ENCODE measurements at places on chromosomes 12 and 14.

- no peak for DNase-seq
These were observed 218.0 kb downstream of the SLC2A13 start for GRCh38 chr12:39887856-39888255.

DNA sequence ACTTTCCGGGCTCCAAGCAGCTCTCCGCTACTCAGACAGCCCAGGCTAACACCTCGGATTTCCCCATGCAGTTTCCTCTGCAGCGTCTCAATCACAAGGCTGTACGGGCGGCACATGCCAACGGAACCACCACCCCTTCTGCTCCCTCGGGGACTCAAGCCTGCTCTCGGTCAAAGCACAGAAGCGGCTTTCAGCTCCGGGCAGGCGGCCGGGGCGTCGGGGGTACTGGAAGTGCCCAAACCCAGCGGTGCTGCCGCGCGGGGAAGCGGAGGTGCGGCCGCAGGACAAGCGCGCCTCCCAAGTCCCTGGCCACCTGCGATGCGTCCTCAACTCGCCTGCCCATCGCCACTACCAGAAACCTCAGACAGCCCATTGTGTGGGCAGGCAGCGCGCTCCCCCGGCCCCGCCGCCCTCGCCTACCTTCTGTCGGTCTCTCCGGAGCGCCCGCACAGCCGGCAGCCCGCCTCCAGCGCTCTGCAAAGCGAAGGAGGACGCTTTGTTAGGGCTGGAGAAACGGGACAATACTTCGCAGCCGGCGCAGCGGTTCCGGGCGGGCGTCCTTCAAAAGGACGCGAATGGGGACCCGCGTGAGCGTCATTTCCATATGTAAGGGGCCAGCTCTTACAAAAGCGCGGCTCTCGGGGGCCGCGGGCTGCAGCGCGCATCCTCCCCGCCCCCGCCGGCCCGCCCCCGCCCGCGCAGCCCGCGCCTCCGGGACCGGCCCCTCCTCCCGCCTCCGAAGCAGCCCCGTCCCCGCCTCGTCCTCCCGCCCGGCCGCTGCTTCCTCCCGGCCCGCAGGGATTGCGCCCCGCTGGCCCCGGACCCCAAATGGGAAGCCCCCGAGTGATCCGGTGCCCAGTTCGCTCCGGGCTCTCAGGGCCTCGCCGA lies 674 bp downstream of the NIN start:
- no peak for DNase-seq

DNA sequence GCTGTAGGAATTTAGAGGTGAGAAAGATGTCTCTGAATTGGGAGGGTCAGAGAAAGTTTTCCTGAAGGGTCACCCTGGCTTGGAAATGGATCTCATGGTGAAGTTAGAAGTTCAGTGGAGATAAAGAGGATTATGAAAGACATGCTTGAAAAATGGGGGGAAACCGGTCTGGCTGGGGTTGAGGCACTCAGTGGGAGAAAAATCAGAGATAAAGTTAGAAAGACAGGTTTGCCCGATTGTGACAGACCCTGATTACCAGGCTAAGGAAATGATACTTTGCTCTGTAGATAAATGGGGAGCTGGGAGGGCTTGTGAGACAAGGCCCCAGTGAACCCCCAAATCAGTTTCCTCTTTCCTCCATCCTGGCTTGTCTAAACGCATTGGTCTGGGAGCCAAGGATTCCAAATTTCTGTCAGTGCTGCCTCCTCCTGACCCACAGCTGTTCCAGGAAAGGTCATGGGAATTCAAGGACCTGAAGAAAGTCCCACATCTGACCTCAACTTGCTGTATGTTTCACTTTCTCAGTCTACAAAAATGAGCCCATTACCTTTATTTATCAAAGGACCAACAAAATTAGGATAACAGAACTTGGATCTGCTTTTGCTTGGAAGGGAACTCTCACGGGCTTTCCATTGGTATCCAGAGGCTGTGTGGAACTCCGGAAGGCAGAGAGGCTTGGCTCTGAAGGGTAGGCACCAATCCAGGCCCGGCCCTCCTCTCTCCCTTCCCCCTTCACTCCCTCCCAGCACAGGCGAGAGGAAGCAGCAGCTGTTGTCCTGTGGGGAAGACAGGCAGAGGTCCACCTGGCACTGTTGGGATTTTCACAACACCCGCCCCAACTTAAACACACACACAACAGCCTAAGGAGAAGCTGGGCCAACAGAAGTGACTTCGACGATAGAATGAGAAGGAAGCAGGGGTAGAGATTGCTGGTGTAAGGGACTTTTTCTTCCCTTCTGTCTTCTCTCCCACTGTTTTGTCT lies 3.4 kb upstream of the RNASE7 start:
- no peak for DNase-seq

DNA sequence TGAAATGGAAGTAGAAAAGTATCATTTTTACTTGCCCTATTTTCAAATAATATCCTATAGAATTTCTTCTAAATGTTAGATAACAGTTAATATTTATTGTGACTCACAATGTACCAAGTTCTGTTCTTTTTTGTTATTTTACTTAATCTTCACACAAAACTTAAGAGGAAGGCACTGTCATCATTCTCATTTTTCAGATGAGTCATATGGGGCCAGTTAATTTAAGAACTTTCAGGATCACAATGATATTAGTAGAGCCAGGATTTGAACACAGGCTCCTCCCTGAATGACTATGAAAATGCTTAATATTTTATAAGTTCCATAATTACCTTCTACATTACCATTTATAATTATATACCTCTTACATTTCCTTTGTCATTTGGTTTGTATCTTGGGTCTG lies 10.4 kb upstream of the TMEM260 start:
- DNase-seq: no peak

DNA sequence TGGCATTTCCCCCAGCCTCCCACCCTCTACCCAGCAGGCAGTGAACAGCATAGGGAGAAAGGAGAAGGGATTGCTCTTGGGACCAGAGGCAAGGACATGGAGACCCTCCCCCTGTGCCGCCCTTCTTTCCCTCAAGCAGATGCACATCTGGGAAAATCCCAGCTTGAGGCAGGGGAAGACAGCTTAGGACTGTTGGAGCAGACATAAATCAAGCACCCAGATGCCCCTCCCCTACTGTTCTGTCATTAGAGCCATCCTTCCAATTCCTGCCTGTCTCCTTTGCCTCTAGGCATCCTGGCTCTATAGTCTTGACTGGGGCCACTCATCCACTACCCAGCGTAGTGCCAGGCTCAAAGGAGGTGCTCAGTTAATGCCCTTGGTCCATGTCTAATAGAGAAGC lies 7.5 kb upstream of the CISTR start:
- DNase-seq: no peak

DNA sequence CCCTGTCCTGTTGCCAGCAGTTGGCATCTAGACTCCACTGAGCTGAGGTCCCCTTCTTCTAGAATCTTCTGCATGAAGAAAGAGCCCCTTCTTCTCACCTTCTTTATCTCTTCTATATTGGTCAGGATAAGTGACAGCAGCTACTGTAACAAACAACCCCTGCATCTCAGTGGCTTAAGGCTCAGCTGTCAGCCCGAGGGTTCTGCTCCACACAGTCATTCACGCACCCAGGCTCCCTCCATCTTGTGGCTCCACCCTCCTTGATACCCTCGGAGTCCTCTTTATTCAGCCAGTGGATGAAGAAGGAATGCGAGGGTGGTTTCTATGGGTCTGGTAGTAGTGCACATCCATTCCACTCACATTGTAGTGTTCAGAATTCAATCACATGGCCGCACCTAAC lies 10.5 kb upstream of the RFLNA start:
- no peak for DNase-seq

DNA sequence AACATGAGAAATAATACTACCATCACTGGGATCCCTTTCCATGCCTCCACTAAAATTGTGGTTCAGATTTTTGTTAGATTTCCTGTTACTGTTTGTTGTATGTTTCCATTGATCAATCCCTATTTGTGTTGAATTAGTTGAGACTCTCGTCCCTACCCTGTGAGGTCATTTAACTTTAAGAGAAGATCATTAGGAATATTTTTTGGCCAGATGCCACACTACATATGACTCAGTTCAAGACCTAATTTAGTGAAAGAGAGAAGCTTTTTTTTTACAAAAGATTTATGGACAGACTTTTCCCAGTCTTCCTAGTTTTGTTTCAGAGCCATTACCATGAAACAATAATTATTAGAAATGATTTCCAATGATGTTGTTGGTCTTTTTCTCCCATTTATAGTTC lies 35.5 kb downstream of the CPSF6 start:
- DNase-seq: no peak

GRCh38 chr12:51262758-51263177 lies 7.4 kb downstream of the SMAGP start:
- DNase-seq: no peak

Data from cerebellar nuclear complex (tissue), 1 donor.